ENCODE measurements at places on chromosomes 4 and X. TPM values are rescaled to one million over a fixed set of nuclear protein-coding genes. Genes with fewer than 3 reads are reported as not detected.

DAPP1 gene
- total RNA-seq = 169 TPM

TAF7L gene
- not detected for total RNA-seq

SSX4B gene
- total RNA-seq = not detected

TMSB15A gene
- not detected for total RNA-seq

- H3K27ac ChIP-seq = no peak overlapping the region
- no peak overlapping the region for H3K4me3 ChIP-seq
- H3K27me3 ChIP-seq = no peaks in the 10 kb centered on the region
- no peak for DNase-seq
Observed at GRCh38 chr4:83932750-83933391, 397.0 kb downstream of the GPAT3 start.

DNA sequence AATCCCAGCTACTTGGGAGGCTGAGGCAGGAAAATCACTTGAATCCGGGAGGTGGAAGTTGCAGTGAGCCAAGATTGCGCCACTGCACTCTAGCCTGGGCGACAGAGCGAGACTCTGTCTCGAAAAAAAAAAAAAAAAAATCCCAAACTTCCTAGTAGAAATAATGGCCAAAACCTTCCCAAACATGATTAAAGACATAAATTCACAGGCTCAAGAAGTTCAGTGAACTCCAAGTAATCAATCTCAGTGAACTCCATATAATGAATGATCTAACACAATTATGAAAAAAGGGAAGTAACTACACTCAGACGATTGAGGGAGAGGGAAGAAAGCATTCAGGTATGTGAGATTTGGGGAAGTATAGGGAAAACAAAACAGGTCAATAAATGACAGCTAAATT lies 6.5 kb downstream of the FUNDC1 start:
- H3K36me3 ChIP-seq = no peaks in the 10 kb centered on the region
- DNase-seq = no peak

DNA sequence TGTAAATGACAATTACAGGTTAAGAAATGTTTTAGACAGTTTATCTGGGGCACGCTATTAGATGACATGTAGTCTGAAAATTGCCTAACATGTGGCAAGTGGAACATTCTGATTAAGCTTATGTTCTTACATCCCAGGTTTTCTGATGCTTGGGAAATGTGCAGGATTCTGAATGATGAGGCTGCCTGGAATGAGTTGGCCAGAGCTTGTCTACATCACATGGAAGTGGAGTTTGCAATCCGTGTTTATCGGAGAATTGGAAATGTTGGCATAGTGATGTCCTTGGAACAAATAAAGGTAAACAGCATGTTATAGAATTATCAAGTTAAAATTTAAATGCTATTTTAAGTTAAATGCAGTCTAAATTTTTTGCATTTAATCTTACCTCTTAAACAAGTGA lies 49.3 kb downstream of the WDR19 start:
- H3K36me3 ChIP-seq = peaks cover 13% of the 10 kb centered on the region
- DNase-seq = no peak
- H3K4me1 ChIP-seq = no peaks in the 10 kb centered on the region

DNA sequence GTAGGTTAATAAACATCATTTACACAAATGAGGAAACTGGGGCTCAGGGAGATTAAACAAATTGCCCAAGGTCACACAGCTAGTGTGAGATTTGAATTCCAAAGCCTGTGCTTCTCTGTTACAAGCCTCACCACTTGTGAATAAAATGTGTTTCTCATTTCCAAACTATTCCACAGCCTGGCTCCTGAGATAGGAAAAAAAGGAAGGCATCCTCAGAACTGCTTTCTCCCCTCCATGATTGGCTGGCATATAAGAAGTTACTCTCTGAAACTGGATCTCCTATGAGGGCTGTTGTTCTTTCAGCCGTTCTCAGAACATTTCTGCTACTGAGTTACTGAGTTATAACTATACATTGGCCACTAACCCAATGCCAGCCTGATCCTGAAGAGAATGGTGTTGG lies 237.9 kb downstream of the MAML3 start:
- no peaks in the 10 kb centered on the region for H3K4me1 ChIP-seq
- DNase-seq = no peak
- H3K27ac ChIP-seq = no peak overlapping the region

GRCh38 chr4:176584031-176584606 lies 208.6 kb downstream of the VEGFC start:
- DNase-seq = no peak
- H3K27me3 ChIP-seq = no peaks in the 10 kb centered on the region
- no peaks in the 10 kb centered on the region for H3K4me1 ChIP-seq
- no peak overlapping the region for H3K4me3 ChIP-seq
- no peaks in the 10 kb centered on the region for H3K36me3 ChIP-seq
- no peak overlapping the region for H3K27ac ChIP-seq

- no peak overlapping the region for H3K4me3 ChIP-seq
- H3K36me3 ChIP-seq = no peaks in the 10 kb centered on the region
- H3K27me3 ChIP-seq = no peaks in the 10 kb centered on the region
- H3K27ac ChIP-seq = no peak overlapping the region
- H3K4me1 ChIP-seq = no peaks in the 10 kb centered on the region
Observed at GRCh38 chr4:37365888-37366287, 121.3 kb downstream of the NWD2 start.

- H3K4me1 ChIP-seq = no peaks in the 10 kb centered on the region
- no peak overlapping the region for H3K27ac ChIP-seq
- H3K27me3 ChIP-seq = no peaks in the 10 kb centered on the region
- no peak overlapping the region for H3K4me3 ChIP-seq
- no peaks in the 10 kb centered on the region for H3K36me3 ChIP-seq
- no peak for DNase-seq
Observed at GRCh38 chr4:52982946-52983340, 120.8 kb downstream of the RASL11B start.

DNA sequence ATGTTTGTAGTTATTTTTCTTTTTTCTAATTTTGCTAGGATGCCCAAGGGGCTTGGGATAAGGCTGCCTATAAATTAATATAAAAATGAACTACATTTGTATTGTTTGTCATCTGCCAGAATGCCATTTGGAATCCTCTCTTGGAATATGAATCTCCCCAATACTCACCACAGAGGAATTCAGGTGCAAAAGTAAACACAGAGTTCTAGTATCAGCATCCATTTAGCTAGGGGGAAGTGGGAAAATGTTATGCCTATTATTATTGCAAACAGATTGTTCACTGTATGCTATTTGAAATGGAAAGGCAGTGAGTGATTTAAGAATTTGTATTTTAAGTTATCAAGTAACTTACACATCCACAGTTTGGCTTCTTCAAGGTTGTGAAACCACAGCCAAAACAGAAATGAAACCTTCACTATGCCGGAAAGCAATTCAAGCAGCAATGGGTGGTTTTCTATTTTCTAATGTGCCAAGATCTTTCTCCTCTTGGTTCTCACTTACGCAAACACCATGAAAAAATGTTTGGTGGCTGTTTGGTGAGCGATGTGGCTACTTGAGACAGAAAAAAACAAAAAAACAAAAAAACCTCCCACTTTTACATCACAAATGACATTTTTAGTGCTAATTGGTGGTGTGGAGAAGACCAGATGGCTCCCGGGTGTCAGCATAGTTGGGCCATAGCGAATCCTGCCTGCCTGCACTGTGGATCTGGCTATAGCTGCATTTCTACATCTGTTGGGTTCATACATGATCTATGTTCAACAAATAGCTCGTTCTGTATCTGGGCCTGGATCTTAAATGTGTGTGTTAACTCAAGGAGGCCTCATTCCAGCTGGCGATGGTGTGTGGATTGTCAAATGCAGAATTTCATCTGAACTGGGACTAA lies 200.8 kb upstream of the GIMD1 start:
- H3K4me3 ChIP-seq = no peak overlapping the region
- no peaks in the 10 kb centered on the region for H3K36me3 ChIP-seq
- H3K27ac ChIP-seq = no peak overlapping the region

GRCh38 chrX:44802613-44803012 lies 41.2 kb upstream of the DUSP21 start:
- DNase-seq = no peak
- no peaks in the 10 kb centered on the region for H3K4me1 ChIP-seq
- no peaks in the 10 kb centered on the region for H3K27me3 ChIP-seq
- H3K4me3 ChIP-seq = no peak overlapping the region
- no peak overlapping the region for H3K27ac ChIP-seq
- no peaks in the 10 kb centered on the region for H3K36me3 ChIP-seq

DNA sequence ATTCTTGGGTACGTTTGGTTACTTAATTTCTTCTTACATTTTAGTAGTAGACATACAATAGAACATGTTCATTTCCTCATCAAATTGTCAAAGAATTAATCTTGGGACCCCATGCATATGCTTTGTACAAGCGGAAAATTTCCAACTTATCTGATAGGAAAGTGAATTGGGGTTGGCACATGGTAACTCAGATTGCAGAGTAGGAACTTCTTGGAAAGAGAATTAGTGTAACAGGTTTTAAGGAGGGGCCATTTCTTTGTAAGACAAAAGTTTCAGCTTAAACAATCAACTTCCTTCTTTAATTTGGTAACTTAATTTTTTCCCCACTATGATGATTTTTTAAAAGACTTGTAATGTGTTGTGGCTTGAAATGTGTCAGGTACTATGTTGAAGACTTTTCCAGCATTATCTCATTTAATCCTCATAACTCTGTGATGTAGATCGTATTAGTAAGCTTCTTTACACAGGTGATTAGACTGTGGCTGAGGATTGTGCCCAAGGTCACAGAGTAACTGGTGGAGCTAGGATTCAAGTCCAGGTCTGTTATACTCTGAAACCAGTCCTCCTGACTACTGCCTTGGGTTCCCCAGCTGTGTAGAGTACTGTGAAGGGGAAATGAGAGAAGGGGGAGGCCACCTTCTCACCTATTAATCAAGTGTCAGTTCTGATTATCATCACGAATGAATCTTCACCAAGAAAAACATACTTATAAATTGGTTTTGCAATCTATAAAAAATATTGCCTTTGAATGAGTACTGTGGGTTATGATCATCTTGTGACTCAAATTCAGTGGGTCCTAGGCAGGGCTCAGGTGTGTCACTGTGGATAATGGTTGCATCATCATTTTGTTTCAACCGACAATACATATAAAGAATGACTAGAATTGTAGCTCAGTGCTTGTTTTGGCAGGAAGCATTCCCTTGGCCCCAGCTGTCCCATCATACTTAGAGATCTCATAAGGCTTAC lies 4.3 kb downstream of the GK start:
- H3K4me1 ChIP-seq = peaks cover 9% of the 10 kb centered on the region
- H3K27me3 ChIP-seq = no peaks in the 10 kb centered on the region
- no peaks in the 10 kb centered on the region for H3K36me3 ChIP-seq
- H3K27ac ChIP-seq = peak overlapping the region; percentile 34
- no peak for DNase-seq
- H3K4me3 ChIP-seq = no peak overlapping the region

GRCh38 chr4:106618956-106619355 lies 250.4 kb upstream of the GIMD1 start:
- no peak overlapping the region for H3K27ac ChIP-seq
- no peaks in the 10 kb centered on the region for H3K36me3 ChIP-seq
- H3K4me3 ChIP-seq = no peak overlapping the region
- no peak for DNase-seq
- no peaks in the 10 kb centered on the region for H3K4me1 ChIP-seq
- H3K27me3 ChIP-seq = no peaks in the 10 kb centered on the region

DNA sequence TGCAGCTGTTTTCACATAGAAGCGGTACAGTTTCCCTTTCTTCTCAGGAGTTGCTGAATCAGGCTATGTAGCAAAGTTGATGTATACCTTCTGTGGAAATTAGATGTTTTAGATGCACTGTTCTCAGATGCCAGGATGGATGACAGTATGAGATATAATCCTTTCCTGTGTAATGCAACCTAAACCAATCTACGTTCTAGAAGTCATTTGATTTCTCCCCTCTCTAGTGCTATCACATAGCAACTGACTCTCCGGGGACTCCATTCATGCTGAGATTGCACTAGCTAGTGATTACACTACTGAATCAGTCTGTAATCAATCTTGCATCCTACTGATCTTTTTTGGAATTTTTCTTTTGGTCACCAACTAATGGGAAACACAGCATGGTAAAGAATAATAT lies 1881.7 kb downstream of the PCDH7 start:
- H3K4me1 ChIP-seq = no peaks in the 10 kb centered on the region
- no peaks in the 10 kb centered on the region for H3K27me3 ChIP-seq
- no peak overlapping the region for H3K27ac ChIP-seq
- no peak overlapping the region for H3K4me3 ChIP-seq
- no peaks in the 10 kb centered on the region for H3K36me3 ChIP-seq
- DNase-seq = no peak

DNA sequence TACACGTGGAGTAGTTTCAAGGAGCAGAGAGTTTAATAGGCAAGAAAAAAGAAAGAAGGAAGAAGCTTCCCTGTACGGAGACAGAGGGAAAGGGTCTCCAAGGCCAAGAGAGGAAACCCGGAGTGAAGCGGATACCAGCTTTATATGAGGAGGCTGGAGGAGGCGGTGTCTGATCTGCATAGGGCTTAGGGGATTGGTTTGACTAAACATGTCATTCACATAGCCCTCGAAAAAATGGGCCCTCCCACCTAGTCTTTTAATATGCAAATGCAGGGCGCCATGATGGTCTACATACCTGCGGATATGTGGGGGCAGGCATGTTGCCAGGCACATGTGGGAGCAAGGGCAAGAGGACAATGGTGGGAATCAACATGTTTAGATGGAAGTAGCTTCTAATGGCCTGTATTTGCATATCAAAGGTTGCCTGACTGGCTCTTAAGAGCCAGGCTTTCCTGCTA lies 103.1 kb upstream of the UGT8 start:
- no peaks in the 10 kb centered on the region for H3K27me3 ChIP-seq
- H3K4me1 ChIP-seq = no peaks in the 10 kb centered on the region
- H3K27ac ChIP-seq = no peak overlapping the region
- DNase-seq = no peak

Data from B cell (primary cell).